Stomach (tissue), 19 donors: ENCODE measurements at places on chromosomes 5 and 9. TPM values are rescaled to one million over a fixed set of nuclear protein-coding genes. Genes with fewer than 3 reads are reported as not detected.

DNA sequence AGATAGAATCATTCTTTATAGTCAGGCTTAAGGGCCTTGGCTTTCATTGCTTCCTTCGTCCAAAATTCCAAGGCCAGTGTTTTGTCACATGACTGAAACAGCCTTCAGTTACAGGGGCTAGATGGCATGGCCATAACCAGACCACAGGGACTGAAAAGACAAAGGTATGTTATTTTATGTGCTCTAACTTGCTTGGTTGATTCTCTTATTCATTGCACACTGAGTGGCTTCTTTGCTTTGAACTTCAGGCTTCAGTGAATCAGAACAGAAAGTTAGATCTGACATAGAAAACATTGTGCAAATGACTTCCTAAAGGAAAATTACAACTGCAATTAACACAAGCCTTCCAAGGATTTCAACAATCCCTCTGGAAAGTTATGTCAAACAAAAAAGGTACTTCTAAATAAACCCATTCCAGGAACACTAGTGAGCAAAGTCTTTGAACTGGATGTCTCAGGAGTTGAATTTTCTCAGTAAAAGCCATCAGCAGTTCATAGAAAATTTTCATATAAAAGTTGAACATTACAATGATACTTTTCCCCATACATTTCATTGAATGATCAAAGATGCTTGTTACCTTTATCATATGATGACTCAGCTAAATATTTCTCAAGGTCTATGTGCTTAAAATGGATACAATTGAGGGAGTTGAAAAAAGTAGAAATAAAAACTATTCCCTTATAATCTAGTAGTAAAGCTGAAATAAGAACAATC lies 355.3 kb downstream of the TMEM232 start:
- no peaks in the 10 kb centered on the region for H3K4me1 ChIP-seq
- H3K27ac ChIP-seq: no peak overlapping the region
- H3K4me3 ChIP-seq: no peak overlapping the region
- no peak for DNase-seq
- H3K27me3 ChIP-seq: no peaks in the 10 kb centered on the region
- H3K36me3 ChIP-seq: no peaks in the 10 kb centered on the region

DNA sequence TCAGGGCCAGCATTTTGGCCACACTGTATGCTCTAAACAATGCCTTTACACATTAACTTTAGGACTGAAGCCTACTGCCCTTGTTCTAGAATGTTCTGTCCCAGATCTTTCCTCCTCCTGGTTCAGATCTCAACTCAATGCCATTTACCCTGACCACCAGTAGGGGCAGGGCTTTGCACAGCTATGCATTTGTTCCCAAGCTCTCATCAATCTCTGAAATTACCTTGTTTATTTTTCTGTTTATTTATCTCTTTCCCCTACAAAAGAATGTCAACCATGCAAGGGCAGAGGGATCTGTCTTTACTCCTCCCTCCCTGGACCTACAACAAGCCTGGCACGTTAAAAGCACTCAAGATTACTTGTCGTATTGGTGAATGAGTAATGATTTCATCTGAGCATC lies 612.9 kb downstream of the BNC2 start:
- no peak for DNase-seq
- no peaks in the 10 kb centered on the region for H3K36me3 ChIP-seq
- H3K4me1 ChIP-seq: no peaks in the 10 kb centered on the region
- no peaks in the 10 kb centered on the region for H3K27me3 ChIP-seq

PCDHGA10 gene
- 7.0 TPM for total RNA-seq

DNA sequence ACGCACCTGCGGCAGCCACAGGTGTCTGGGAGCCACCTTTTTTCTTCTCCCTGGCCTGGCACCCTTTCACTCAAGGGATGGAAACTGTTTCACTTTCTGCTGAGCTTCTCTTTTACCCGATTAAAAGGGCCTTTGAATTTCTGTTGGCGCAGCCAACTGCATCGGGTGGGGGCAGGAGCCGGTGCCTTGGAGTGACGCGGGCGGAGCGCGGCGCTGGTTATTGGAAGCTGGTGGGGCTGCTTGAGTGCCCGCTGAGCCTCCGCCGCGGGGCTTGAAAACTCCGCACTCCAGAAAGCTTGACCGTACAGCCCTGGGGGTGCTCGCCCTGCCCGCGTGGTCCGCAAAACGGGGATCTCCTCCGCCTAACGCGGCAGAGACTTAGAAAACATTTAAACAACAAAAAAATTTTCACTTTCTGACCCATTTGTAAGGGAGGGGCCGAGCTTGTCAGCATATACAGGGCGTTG lies 52.0 kb upstream of the TJP2 start:
- H3K36me3 ChIP-seq: no peaks in the 10 kb centered on the region
- H3K27me3 ChIP-seq: no peaks in the 10 kb centered on the region
- peak; percentile 83 for DNase-seq

DNA sequence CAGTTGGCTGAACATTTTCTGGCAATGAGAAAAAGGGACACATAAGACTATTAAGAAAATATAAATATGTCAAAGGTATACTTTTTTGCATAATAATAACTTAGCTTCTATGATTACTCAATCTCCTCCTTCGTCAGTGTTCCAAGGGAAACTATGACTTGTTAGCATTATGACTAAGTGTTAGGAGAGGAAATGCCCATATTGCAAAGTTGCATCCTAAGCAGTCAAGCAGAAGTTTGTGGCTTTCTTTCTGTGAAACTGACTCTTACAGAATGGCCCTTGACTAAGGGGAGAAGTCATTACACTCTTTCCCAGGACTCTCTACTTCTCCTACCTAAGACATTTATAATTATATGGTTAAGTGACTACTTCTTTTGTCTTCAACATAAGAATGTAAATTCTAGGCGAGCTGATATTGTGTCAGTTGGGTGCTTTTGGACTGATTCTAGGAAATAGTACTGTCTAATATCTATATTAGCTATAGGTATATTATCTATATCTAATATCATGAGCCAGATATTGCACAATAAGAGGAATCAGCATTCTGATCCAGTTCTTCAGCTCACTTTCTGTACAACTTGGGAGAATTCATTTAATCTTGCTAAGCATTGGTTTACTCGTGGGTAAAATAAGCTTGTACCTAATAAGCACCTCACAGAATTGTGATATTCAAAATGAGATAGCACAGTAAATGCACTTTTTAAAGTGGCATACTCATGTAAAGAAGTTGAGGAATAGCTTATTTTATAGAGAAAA lies 16.4 kb upstream of the SPINK6 start:
- no peaks in the 10 kb centered on the region for H3K4me1 ChIP-seq
- no peaks in the 10 kb centered on the region for H3K36me3 ChIP-seq
- no peaks in the 10 kb centered on the region for H3K27me3 ChIP-seq
- H3K27ac ChIP-seq: no peak overlapping the region

DNA sequence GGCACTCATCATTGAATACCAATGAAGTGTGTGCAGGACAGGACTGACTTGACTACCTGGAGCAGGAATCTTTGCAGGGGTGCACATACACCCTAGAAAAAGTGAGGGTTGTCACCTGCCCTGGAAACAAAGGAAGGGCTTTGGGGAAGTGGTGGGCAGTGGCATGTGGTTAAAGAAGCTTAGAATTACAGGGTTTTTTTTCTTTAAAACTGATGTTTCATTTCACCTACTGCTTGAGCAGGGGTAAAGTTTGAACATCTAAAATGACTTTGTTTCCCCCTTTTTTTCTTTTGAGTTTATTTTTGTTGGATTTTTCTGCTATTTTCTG lies 2.0 kb upstream of the KDM3B start:
- no peak for DNase-seq
- H3K27me3 ChIP-seq: no peaks in the 10 kb centered on the region
- no peak overlapping the region for H3K4me3 ChIP-seq
- peaks cover 12% of the 10 kb centered on the region for H3K4me1 ChIP-seq
- H3K27ac ChIP-seq: no peak overlapping the region

DNA sequence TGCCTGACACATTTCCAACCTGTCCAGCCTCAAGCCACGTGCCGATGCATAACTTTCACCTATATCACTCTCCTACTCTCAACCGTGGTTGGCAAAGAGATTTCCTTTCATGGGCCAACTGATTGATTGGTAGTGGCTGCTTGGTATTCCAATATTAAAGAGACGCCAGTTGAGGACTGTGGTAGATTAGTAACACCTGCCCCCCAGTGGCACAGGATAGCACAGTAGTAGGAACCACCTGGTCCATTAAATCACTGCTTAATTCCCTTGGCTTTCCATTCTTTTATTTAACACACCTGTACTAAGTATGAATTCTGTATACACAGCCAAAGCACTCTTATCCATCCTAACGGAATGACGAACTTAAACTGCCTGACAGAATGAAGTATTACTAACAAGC lies 19.1 kb upstream of the FOXB2 start:
- no peak overlapping the region for H3K27ac ChIP-seq
- H3K27me3 ChIP-seq: no peaks in the 10 kb centered on the region
- H3K36me3 ChIP-seq: no peaks in the 10 kb centered on the region
- no peak overlapping the region for H3K4me3 ChIP-seq

- no peaks in the 10 kb centered on the region for H3K36me3 ChIP-seq
- no peaks in the 10 kb centered on the region for H3K27me3 ChIP-seq
- no peaks in the 10 kb centered on the region for H3K4me1 ChIP-seq
- no peak overlapping the region for H3K27ac ChIP-seq
- H3K4me3 ChIP-seq: no peak overlapping the region
These were observed 112.2 kb downstream of the GABBR2 start for GRCh38 chr9:98596486-98596885.

- no peak overlapping the region for H3K4me3 ChIP-seq
- peaks cover 21% of the 10 kb centered on the region for H3K4me1 ChIP-seq
- H3K27ac ChIP-seq: no peak overlapping the region
These were observed 3.0 kb upstream of the DNAJB5 start for GRCh38 chr9:34986540-34987047.

DNA sequence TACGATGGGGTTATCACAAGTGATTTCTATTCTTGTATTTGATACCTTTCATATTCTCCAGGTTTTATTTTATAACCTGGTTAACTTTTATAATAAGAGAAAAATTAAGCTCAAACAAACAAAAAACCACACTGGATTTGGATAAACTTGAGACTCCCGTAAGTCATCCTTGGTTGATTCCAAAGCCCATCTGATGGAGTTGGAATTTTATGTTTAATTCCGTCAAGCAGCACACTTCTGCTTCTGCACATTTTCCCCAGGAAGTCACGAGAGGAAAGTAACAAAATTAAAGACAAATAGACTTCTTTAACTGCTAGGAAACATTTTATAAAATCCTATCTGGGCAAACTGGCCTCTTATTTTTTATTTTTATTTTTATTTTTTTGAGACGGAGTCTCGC lies 207.9 kb downstream of the NXNL2 start:
- H3K27me3 ChIP-seq: no peaks in the 10 kb centered on the region
- H3K36me3 ChIP-seq: no peaks in the 10 kb centered on the region
- peaks cover 51% of the 10 kb centered on the region for H3K4me1 ChIP-seq
- no peak for DNase-seq

CFAP90 gene
- total RNA-seq: not detected

LCN10 gene
- 0.58 TPM for total RNA-seq

CBY3 gene
- total RNA-seq: not detected

INSYN2B gene
- total RNA-seq: 0.18 TPM

ADGRD2 gene
- not detected for total RNA-seq

IFNA10 gene
- not detected for total RNA-seq

DNA sequence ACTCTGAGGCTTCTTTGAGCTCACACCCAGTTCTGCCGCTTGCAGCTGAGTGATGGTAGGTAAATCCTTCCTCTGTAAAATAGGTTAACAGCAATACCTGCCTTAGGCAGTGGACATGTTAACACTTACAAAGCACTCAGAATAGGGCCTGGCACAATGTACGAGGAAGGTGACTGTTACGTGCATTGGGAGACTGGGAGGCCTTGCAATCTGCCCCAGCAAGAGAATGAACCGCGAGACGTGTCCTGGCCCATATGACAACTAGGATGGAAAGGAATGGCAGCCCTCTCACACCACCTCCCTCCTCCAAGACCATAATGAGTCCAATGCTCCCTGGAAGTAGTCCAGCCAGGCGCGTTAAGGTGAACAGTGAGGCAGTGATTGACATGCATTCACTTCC lies 23.1 kb upstream of the AKNA start:
- no peaks in the 10 kb centered on the region for H3K36me3 ChIP-seq
- no peak for DNase-seq
- H3K27me3 ChIP-seq: no peaks in the 10 kb centered on the region
- no peak overlapping the region for H3K27ac ChIP-seq
- no peak overlapping the region for H3K4me3 ChIP-seq

DNA sequence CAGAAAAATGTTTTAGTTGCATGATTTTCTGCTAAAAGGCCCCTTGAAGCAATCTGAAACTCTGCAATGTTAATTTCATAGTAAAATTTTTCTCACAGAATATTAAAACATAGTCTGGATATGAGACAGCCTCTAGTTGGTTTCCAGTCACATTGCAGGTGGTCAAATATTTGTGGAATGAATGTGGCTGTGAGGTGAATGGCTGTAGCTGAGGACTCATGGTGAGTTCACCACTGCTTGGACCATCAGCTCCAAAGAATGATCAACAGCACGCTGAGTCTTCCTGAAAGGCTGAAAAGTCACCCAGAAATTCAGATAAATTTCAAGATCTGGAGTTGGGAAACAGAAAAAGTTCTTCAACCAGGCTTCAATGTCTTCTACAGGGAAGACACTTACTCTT lies 79.8 kb downstream of the MAT2B start:
- no peak overlapping the region for H3K4me3 ChIP-seq
- H3K27me3 ChIP-seq: no peaks in the 10 kb centered on the region
- no peak for DNase-seq
- no peaks in the 10 kb centered on the region for H3K4me1 ChIP-seq

DNA sequence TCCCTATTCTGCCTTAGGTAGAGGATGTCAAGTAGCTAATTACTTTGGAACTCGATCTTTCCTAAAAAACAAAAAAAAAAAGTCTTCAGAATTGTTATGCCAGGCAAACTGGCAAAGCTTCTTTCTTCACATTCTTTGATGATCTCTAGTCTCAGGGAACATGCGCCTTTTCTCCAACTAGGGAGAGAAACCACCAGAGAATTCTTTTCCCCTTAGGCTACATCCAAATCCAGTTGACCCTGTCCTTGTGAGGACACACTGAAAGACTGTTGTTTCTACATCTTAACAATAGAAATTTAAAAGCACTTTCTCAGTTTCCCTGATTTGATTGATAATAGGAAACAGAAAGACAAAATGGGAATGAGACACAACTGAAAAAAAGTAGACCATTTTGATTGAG lies 94.7 kb upstream of the ITGA2 start:
- H3K4me1 ChIP-seq: peaks cover 13% of the 10 kb centered on the region
- DNase-seq: no peak
- H3K4me3 ChIP-seq: no peak overlapping the region
- H3K27me3 ChIP-seq: no peaks in the 10 kb centered on the region
- peaks cover 15% of the 10 kb centered on the region for H3K36me3 ChIP-seq

- no peaks in the 10 kb centered on the region for H3K4me1 ChIP-seq
- DNase-seq: no peak
- no peak overlapping the region for H3K27ac ChIP-seq
- H3K36me3 ChIP-seq: no peaks in the 10 kb centered on the region
- H3K4me3 ChIP-seq: no peak overlapping the region
These were observed 41.3 kb downstream of the CFAP77 start for GRCh38 chr9:132451276-132451675.

GRCh38 chr5:158421319-158421718 lies 562.4 kb upstream of the CLINT1 start:
- H3K4me3 ChIP-seq: no peak overlapping the region
- H3K4me1 ChIP-seq: no peaks in the 10 kb centered on the region
- H3K27me3 ChIP-seq: no peaks in the 10 kb centered on the region

- no peak for DNase-seq
- H3K36me3 ChIP-seq: no peaks in the 10 kb centered on the region
- H3K4me3 ChIP-seq: peak overlapping the region; percentile 42
- no peak overlapping the region for H3K27ac ChIP-seq
These were observed 1.0 kb downstream of the FOXE1 start for GRCh38 chr9:97853844-97854695.
